ENCODE measurements at places on chromosomes 1 and 21.

DNA sequence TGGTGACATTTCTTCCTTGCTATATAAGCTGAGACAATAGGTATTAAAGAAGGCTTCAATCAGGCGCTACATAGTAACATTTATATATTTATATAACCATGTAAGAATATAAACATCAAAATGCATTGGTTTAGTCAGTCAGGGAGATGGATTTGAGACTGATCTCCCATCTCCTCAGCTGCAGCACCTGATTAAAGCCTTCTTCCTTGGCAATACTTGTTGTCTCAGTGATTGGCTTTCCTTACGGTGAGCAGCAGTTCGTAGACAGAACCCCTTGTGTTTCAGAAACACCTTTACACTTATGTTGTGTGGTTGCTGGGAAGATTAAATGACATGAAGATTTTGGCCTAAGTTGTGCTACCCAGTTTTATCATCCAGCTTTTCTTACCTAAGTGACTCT, 323.3 kb upstream of the DUSP10 start:
- no peak for DNase-seq

DNA sequence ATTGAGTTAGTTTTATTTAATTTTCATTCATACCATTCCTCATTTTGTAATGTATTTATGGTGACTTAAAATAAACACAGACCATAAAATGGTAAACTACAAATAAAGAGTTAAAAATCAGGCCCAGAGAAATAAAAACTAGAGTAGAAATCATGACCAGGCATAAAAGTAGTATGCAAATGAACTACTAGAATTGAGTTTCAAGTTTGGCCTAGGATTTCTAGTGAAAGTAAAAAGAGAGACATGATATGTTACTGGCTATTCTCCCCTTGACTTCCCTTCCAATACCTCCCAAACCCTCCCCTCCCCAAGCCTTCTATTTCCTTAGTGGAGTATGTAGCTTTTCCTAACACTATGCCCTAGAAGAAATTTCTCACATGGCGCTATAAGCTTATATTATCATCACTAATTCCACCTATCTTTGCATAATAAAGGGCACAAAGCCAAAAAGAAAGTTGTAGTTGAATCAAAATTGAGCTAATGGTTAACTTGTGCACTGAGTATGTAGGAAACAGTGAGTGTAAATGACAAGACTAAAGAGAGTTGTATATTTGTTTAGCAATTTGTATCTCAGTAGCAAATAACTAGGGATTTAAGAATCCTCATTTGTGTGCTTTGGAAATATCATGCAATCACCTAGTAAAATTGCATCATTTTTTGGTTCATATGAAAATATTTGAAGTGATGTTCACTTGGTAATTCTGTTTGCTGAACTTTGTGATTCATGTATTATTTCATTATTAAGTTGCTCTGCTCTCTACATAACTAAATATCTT, 29.7 kb upstream of the CDC14A start:
- no peak for DNase-seq

GRCh38 chr1:116185161-116185701, 74.0 kb downstream of the MAB21L3 start:
- DNase-seq = no peak

DNA sequence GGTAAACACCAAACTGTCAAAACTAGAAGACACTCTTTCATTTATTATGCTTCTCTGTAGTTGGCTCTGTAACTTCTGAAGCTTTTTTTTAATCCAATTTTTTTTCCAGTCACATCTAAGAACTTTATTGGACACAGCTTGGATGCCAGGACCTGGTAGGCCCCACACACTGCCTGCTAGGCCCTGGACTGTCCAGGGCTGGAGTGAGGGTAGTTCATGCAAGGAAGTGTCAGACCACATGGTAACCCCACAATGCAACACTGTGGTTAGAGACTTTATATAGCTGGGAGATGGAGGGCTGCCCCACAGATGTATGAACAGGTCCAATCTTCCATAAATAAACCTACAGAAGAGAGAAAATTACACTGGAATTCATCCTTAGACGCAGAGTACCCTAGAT, 7.1 kb downstream of the SLC2A1 start:
- DNase-seq = no peak

DNA sequence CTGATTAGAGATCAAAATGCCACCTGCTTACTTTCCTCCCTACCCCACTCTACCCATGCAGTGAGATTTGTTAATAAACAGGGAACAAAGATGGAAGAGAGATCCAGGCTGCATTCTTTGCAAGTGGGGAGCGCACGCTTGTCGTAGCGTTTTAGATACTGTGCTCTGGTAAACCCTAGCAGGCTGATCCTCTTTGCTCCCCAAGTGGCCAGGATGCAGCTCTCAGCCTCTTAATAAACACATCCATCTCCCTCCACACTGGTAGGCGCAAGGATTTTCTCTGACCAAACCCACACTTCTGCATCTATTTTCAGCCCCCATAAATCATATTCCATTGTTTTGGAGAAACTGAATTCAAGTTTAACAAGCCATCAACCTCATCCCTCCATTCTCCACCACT, 2.9 kb downstream of the PGBD5 start:
- no peak for DNase-seq

DNA sequence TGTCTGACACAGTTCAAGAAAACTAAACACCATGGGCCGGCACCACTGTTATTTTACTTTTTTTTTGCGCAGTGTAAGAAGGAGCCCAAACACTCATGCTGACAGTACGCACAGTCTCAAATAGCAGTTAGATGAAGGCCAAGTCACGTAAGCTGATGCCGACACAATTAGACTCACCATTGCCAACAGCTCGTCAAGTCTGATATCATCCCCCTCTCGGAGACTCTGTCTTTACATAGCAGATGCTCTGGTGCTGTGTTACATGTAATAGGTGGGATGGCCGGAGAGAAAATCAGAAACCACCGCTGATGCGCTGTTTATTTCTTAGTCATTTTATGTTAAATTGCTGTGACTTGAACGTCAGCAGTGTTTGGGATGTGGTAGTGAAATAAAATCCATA, 49.3 kb downstream of the TGFB2 start:
- no peak for DNase-seq

GRCh38 chr1:235090406-235091069, 38.1 kb downstream of the TOMM20 start:
- DNase-seq = no peak

GRCh38 chr1:196070940-196071339, 537.3 kb downstream of the KCNT2 start:
- no peak for DNase-seq

- DNase-seq = no peak
Observed at GRCh38 chr1:16925635-16926490, 4.1 kb downstream of the CROCC start.

DNA sequence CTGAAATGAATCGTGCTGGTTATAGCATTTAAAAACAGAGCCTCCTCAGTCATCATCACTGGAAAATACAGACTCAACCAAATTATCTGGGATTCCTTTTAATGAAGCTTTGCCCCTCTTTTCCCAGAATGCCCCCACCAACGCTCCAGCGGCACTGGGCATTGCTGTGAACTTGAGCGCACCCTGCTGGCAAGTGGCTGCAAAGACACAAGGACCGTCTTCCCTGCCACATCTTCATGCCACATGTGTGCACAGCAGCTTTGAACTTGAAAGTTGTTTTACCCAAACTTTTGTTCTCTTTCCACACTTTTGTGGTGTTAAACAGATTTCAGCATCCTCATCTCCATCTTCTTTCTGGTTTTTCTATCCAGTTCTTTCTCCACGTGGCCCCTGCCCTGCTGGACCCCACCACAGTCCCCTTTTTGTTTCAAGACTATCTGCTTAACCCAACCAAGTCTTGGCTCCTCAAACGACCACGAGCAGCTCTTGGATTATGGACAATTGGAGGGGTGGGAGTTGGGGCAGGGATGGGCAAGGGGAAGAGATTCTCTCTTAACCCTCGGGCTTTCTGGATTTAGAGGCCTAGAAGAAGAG, 12.8 kb upstream of the LMX1A start:
- peak; percentile 30 for DNase-seq

- DNase-seq = no peak
Observed at GRCh38 chr21:42232176-42232825, 13.4 kb downstream of the ABCG1 start.

DNA sequence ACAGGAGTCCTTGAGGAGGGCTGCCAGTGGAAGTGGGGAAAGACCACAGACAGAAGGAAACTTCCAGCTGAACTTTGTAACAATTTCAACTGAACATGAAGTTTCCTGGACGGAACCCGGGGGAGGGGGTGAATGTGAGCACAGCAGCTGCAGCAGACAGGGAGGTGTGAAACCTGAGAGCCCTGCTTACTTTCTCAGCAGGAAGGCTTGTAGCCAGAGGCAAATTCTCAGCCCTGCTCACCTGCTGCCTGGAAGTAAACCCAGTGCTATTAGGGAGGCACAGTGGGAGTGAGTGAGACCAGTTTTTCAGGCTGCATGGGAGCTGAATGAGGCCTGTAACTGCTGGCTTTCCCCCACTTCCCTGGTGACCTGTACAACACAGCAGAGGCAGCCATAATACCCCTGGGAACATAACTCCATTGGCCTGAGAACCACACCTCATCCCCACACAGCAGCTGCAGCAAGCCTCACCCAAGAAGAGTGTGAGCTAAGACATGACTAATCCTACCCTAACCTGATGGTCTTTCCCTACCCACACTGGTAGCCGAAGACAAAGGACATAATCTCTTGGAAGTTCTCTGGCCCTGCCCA, 9.6 kb upstream of the SPRR2F start:
- DNase-seq = no peak

GRCh38 chr21:28421716-28422524, 570.8 kb downstream of the LTN1 start:
- no peak for DNase-seq

DNA sequence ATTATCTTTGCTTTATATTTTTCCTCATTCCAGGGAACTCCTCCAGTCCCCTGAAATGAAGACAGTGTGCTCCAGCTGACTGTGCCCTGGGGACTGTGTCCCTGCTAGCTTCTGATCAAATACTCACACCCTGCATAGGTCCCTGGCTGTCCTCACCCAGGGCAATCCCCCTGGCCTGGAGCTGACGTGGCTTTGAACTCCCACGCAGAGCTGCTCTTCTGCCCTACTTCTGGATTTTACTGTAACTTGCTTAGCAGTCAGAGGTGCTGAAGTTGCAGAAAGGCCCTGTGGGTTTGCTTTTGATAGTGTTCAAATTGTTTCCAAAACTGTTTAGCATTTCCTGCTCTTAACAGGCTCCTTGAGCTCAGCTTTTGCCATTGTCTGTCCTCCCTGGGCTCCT, 186.5 kb downstream of the FASLG start:
- DNase-seq = peak; percentile 20

DNA sequence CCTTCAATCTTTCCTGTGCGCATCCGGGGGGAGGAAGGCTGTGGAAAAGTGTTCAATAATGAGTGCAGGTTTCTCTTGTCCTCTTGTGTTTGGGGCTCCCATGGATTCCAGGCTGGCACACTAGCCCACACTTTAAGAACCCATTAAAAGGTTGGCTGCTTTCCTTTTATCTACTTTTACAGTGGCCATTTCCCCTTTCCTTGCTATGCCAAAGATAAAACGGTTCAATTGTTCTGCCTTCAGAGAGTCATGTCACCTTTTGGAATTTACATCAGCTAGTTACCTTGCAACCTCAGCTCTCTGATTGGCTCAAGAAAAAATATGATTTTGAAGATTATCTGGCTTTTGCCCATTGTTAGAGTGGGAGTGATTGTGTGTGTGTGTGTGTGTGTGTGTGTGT, 182.3 kb downstream of the SDCCAG8 start:
- no peak for DNase-seq

GRCh38 chr1:248861616-248862015, 2.7 kb upstream of the ZNF692 start:
- DNase-seq = no peak

DNA sequence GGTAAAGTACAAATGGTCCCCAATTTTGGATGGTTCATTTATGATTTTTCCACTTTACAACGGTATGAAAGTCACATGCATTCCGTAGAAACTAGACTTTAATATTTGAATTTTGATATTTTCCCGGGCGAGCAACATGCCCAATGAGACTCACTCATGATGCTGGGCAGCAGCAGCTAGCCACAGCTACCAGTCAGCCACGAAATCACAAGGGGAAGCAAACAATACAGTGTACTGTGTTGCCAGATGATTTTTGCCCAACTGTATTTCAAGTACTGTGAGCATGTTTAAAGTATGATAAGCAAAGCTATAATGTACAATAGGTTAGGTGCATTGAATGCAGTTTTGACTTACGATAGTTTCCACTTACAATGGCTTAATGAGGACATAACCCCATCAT, 266.8 kb downstream of the VAV3 start:
- DNase-seq = no peak

DNA sequence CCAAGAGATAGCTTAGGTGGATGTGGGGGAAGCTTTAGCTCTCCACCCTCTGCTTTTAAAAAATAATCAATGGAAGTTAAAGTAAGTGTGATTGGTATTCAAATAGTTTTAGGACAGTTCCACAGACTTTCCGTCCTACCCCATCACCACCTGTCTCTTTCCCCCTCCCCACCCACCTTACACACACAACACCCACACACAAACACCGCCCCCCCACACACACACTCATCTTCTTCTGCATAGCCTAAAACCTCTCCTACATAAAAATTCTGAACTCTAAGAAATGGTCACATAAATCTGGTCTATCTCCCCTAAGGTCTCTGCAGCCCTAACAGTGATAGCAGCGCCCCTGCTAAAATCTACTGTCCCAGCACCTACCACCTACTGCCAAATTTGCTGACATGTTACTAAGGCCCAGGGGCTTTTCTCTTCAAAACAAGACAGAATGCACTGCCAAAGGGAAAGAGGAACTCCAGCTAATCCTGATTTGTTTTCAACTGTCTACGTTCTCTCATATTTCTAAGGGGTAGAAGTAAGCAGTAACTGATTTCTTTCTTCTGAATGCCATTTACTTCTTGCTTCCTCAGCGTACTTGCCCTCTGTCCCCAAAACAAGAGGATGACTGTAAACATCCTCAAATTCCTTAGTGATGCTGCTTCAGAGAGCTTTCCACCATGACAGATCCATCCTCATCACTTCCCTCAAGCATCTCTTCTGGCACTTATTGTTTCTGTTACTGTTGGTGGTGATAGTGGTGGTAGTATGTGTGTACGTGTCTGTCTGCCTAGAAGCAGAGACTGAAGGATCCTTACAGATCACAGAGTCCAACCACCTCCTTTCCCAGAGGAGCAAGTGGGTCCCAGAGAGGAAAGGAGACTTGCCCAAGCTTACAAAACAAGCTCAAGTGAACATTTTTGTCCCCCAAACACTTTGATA, 56.8 kb downstream of the LUZP1 start:
- no peak for DNase-seq

DNA sequence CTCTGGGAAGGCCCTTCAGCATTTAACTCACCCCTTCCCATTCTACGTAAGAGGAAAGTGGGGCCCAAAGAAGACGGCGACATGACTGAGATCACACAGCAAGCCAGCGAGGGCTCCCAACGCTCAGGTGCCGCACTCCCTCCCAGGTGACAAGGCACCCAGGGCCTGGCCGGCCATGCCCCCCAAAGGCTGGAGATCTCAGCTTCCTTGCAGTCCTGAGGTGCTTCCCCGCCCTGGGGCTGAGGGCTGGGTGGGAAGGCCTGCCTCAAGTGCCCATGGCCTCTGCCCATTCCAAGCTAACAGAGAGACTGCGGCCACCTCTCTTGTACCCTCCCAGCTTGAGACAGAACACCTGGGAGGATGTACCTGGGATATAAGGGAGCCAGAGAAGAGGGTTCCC, 1.0 kb upstream of the CRYBG2 start:
- DNase-seq = no peak
